ENCODE measurements at places on chromosomes 5 and 9.

GRCh38 chr5:36158144-36158543 lies 6.2 kb downstream of the SKP2 start:
- no peak for DNase-seq

DNA sequence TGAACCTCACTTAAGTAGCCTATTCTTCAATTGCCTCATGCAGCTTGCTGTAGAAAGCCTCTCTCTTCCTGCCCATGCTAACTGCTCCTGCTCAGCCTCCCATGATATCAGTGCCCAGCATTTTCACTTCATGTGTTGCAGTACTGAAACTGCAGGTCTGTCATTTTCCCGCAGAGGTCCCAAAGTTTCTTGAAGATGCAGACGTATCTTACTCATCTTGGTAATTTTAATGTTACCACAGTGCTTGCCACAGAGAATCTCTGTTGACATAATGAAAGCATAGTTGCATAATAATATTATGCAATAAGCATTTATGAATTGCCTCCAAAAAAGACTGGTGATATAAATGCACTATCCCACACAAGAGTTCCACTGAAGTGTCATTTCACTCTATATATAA lies 561.1 kb upstream of the DAP start:
- no peak for DNase-seq

- DNase-seq: no peak
Measured at GRCh38 chr5:54988218-54988617, 2.8 kb upstream of the ESM1 start.

- no peak for DNase-seq
Measured at GRCh38 chr9:115733318-115734110, 420.1 kb upstream of the PAPPA start.

GRCh38 chr5:78907255-78907891 lies 77.7 kb downstream of the ARSB start:
- no peak for DNase-seq

Measured in NCI-H748 treated with DMSO at 0.1 percent for 48 hours (cell line).